Activated naive CD4-positive, alpha-beta T cell treated with anti-CD3 and anti-CD28 coated beads, Interleukin-2, amount 10 ng/mL, durations not matched to agents 7 days and 5 days (primary cell): ENCODE measurements at places on chromosomes 12 and 14.

DNA sequence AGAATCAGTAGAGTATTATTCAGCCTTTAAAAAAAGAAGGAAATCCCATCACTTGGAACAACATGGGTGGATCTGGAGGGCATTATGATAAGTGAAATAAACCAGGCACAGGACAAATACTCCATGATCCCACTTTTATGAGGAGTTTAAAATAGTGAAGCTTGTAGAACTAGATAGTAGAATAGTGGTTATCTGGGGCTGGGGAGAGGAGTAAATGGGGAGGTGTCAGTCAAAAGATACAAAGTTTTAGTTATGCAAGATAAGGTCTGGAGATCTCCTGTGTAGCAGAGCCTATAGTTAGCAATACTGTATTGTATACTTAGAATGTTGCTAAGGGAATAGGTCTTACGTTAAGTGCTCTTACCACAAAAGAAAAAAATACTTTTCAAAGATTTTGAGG lies 64.9 kb downstream of the RIC8B start:
- peaks cover 8% of the 10 kb centered on the region for H3K36me3 ChIP-seq
- no peak overlapping the region for H3K4me3 ChIP-seq
- no peak overlapping the region for H3K27ac ChIP-seq
- no peaks in the 10 kb centered on the region for H3K27me3 ChIP-seq
- no peak for DNase-seq

GRCh38 chr14:99779751-99780150 lies 13.5 kb upstream of the EML1 start:
- no peak overlapping the region for H3K4me3 ChIP-seq
- no peaks in the 10 kb centered on the region for H3K4me1 ChIP-seq
- no peaks in the 10 kb centered on the region for H3K36me3 ChIP-seq
- H3K27ac ChIP-seq, result no peak overlapping the region
- DNase-seq, result no peak

DNA sequence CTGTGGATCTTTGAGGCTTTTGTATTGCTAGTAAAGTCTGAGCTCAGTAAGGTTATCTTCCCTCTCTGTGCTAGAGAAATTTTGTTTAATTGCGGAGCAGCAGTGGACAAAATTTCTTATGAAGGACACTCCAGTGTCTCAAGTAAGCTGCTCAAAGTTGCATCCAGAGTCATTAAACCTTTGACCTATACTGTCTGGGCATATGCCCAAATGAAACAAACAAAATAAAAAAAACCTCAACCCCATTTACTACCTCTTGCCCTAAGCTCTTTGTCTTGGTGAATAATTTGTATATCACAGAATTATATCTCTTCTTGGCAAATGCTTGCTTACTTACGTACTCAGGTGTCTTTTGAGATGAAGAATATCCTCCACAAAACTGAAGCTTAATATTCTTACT lies 465.2 kb downstream of the SOX5 start:
- no peaks in the 10 kb centered on the region for H3K4me1 ChIP-seq
- no peak overlapping the region for H3K27ac ChIP-seq
- no peaks in the 10 kb centered on the region for H3K27me3 ChIP-seq
- DNase-seq, result no peak
- H3K36me3 ChIP-seq, result no peaks in the 10 kb centered on the region

DNA sequence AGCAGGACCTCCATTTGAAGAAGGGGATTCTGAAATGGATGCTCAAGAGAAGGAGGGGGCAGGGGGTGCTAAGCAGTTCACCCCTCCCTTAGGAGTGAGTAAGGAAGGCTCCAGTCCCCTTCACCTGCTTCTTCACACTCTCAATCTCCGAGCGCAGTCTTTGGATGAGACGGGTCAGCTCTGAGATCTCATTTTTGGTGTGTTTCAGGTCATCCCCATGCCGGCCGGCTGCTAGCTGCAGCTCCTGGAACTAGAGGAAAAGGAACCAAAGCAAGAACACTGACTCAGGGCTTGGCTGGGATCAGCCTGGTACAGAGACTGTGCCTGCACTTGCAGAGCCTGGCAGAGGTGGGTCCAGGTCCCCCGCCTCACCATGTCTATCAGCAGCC lies 7.3 kb downstream of the KRT73 start:
- peak; percentile 3 for DNase-seq
- peak overlapping the region; percentile 36 for H3K4me3 ChIP-seq
- peak overlapping the region; percentile 90 for H3K27ac ChIP-seq
- H3K36me3 ChIP-seq, result no peaks in the 10 kb centered on the region
- peaks cover 3% of the 10 kb centered on the region for H3K27me3 ChIP-seq

GRCh38 chr12:12608557-12608957 lies 3.1 kb upstream of the CREBL2 start:
- peaks cover 6% of the 10 kb centered on the region for H3K27me3 ChIP-seq
- peaks cover 39% of the 10 kb centered on the region for H3K4me1 ChIP-seq
- H3K4me3 ChIP-seq, result no peak overlapping the region
- H3K27ac ChIP-seq, result no peak overlapping the region
- peaks cover 6% of the 10 kb centered on the region for H3K36me3 ChIP-seq

- no peak overlapping the region for H3K27ac ChIP-seq
- H3K4me3 ChIP-seq, result no peak overlapping the region
- H3K4me1 ChIP-seq, result peaks cover 57% of the 10 kb centered on the region
- peaks cover 13% of the 10 kb centered on the region for H3K36me3 ChIP-seq
- peaks cover 58% of the 10 kb centered on the region for H3K27me3 ChIP-seq
These were observed 20.3 kb downstream of the SOCS2 start for GRCh38 chr12:93592641-93593406.

- no peak overlapping the region for H3K4me3 ChIP-seq
- no peak for DNase-seq
These were observed 108.7 kb upstream of the MIS18BP1 start for GRCh38 chr14:45361727-45362126.

GRCh38 chr12:31962076-31962475 lies 2.9 kb downstream of the RESF1 start:
- H3K4me1 ChIP-seq, result peaks cover 76% of the 10 kb centered on the region
- no peaks in the 10 kb centered on the region for H3K27me3 ChIP-seq
- peak overlapping the region; percentile 99 for H3K27ac ChIP-seq
- peak overlapping the region; percentile 96 for H3K4me3 ChIP-seq
- peaks cover 79% of the 10 kb centered on the region for H3K36me3 ChIP-seq
- no peak for DNase-seq

GRCh38 chr12:89384807-89385206 lies 32.5 kb upstream of the DUSP6 start:
- peaks cover 26% of the 10 kb centered on the region for H3K4me1 ChIP-seq
- no peak overlapping the region for H3K27ac ChIP-seq
- H3K4me3 ChIP-seq, result no peak overlapping the region
- no peaks in the 10 kb centered on the region for H3K36me3 ChIP-seq

- DNase-seq, result no peak
- peaks cover 17% of the 10 kb centered on the region for H3K36me3 ChIP-seq
- no peaks in the 10 kb centered on the region for H3K27me3 ChIP-seq
- H3K4me1 ChIP-seq, result peaks cover 22% of the 10 kb centered on the region
- no peak overlapping the region for H3K4me3 ChIP-seq
- no peak overlapping the region for H3K27ac ChIP-seq
These were observed 455.8 kb downstream of the PCNX1 start for GRCh38 chr14:71362920-71363584.

- no peak overlapping the region for H3K4me3 ChIP-seq
- peaks cover 24% of the 10 kb centered on the region for H3K27me3 ChIP-seq
- H3K36me3 ChIP-seq, result no peaks in the 10 kb centered on the region
These were observed 114.4 kb downstream of the PRICKLE1 start for GRCh38 chr12:42475106-42475505.

DNA sequence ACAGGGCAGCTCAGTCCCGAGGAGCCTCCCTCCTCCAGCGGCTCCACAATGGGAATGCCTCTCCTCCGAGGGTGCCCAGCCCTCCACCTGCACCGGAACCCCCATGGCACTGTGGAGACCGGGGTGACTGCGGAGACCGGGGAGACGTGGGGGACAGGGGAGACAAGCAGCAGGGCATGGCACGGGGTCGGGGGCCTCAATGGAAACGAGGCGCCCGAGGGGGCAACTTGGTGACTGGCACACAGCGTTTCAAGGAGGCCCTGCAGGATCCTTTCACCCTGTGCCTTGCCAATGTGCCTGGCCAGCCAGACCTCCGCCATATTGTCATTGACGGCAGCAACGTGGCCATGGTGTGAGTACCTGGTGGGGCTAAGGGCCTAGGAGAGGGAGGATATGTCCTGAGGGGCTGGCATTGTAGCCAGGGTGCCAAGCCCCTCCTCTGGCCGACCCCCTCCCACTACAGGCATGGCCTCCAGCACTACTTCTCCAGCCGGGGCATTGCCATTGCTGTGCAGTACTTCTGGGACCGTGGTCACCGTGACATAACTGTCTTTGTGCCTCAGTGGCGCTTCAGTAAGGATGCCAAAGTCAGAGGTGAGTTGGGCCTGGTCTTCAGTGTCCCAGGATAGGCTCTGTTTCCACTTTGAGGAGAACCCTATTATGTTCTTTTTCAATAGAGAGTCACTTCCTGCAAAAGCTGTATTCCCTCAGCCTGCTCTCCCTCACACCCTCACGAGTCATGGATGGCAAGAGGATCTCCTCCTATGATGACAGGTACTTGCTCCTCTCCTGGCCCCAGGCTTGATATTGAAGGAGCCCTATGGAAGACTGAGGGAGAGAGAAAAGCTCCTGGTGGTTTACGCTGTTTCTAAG lies 2.7 kb downstream of the KHNYN start:
- H3K4me1 ChIP-seq, result peaks cover 65% of the 10 kb centered on the region
- H3K36me3 ChIP-seq, result peaks cover 44% of the 10 kb centered on the region
- DNase-seq, result no peak

- peaks cover 38% of the 10 kb centered on the region for H3K36me3 ChIP-seq
- H3K4me1 ChIP-seq, result peaks cover 65% of the 10 kb centered on the region
- H3K27me3 ChIP-seq, result no peaks in the 10 kb centered on the region
- no peak overlapping the region for H3K4me3 ChIP-seq
- H3K27ac ChIP-seq, result no peak overlapping the region
These were observed 47.4 kb downstream of the NIN start for GRCh38 chr14:50783563-50783962.

GRCh38 chr14:79376557-79376956 lies 834.7 kb downstream of the DIO2 start:
- no peaks in the 10 kb centered on the region for H3K27me3 ChIP-seq
- DNase-seq, result no peak
- no peak overlapping the region for H3K27ac ChIP-seq
- H3K4me3 ChIP-seq, result no peak overlapping the region
- H3K36me3 ChIP-seq, result no peaks in the 10 kb centered on the region

GRCh38 chr14:93301821-93302447 lies 30.9 kb downstream of the BTBD7 start:
- no peak overlapping the region for H3K27ac ChIP-seq
- H3K36me3 ChIP-seq, result no peaks in the 10 kb centered on the region
- no peaks in the 10 kb centered on the region for H3K27me3 ChIP-seq
- H3K4me1 ChIP-seq, result no peaks in the 10 kb centered on the region
- no peak overlapping the region for H3K4me3 ChIP-seq

GRCh38 chr12:75932241-75932640 lies 99.3 kb downstream of the PHLDA1 start:
- H3K27ac ChIP-seq, result no peak overlapping the region
- no peak for DNase-seq
- no peaks in the 10 kb centered on the region for H3K27me3 ChIP-seq
- no peaks in the 10 kb centered on the region for H3K36me3 ChIP-seq

GRCh38 chr14:67285876-67286452 lies 44.7 kb downstream of the PALS1 start:
- no peaks in the 10 kb centered on the region for H3K4me1 ChIP-seq
- no peaks in the 10 kb centered on the region for H3K27me3 ChIP-seq
- H3K4me3 ChIP-seq, result no peak overlapping the region
- no peaks in the 10 kb centered on the region for H3K36me3 ChIP-seq

- H3K36me3 ChIP-seq, result peaks cover 20% of the 10 kb centered on the region
- no peaks in the 10 kb centered on the region for H3K4me1 ChIP-seq
- DNase-seq, result no peak
These were observed 77.6 kb downstream of the SCAF11 start for GRCh38 chr12:45912774-45913173.

DNA sequence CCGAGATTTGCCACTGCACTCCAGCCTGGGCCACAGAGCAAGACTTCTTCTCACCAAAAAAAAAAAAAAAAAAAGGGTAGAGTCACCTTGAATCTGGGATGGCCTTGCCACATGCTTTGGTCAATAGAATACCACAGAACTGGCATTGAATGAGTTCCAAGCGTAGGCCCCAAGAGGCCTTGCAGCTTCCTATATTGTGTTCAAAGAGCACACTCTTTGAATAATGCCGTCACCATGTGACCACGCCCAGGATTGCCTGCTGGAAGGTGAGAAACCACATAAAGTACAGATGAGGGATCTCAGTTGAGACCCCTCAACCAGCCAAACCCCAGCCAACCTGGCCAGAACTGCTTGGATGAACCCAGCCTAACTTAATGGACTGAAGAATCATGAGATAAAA lies 239.2 kb upstream of the AMIGO2 start:
- no peak overlapping the region for H3K27ac ChIP-seq
- peaks cover 7% of the 10 kb centered on the region for H3K36me3 ChIP-seq
- H3K4me3 ChIP-seq, result no peak overlapping the region

DNA sequence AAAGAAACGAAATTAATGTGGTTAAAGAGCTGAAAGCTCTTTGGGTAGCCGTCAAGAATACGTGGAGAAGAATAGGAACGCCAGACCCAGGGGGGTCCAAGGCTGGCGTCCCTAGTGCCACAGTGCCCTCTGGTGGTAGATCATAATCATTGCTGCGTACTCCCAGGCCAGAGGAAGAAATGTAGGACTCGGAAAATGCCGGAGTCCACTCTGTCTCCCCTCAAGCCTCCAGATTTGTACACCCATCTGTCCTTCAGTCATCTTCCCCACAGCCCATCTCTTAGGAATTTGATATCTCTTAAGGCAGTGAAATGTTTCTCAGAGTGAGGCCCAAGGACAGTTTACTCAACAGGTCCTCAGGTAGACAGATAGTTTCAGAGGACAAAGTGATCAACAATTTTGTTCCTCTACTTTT lies 25.4 kb upstream of the PLEKHG6 start:
- no peak overlapping the region for H3K4me3 ChIP-seq
- H3K27me3 ChIP-seq, result peaks cover 35% of the 10 kb centered on the region
- H3K27ac ChIP-seq, result no peak overlapping the region

DNA sequence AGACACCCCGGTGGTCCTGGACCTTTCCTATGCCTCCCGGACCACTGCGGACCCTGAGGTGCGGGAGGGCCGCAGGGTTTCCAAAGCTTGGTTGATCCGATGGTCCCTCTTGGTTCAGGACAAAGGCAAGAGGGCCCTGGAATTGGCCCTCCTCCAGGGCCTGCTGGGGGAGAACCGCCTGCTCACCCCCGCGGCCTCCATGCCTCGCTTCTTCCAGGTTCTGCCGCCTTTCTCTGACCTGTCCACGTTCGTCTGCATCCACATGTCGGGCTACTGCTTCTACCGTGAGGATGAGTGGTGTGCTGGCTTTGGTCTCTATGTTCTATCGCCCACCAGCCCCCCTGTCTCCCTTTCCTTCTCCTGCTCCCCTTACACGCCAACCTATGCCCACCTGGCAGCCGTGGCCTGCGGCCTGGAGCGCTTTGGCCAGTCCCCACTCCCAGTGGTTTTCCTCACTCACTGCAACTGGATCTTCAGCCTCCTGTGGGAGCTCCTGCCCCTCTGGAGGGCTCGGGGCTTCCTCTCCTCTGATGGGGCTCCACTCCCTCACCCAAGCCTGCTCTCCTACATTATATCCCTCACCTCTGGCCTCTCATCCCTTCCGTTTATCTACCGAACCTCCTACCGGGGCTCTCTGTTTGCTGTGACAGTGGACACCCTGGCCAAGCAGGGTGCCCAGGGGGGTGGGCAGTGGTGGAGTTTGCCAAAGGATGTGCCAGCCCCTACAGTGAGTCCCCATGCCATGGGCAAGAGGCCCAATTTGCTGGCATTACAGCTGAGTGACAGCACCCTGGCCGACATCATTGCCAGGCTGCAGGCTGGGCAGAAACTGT lies 13.8 kb downstream of the CBLN3 start:
- H3K4me1 ChIP-seq, result no peaks in the 10 kb centered on the region
- H3K27ac ChIP-seq, result no peak overlapping the region
- peaks cover 60% of the 10 kb centered on the region for H3K27me3 ChIP-seq
- DNase-seq, result no peak
- H3K4me3 ChIP-seq, result no peak overlapping the region
- H3K36me3 ChIP-seq, result no peaks in the 10 kb centered on the region

GRCh38 chr12:49367381-49368239 lies at the start of gene SPATS2:
Gene SPATS2, plus strand, starts transcription at chr12:49367462. Its CDS starts 93,551 bp downstream, at chr12:49461013.
- peaks cover 13% of the 10 kb centered on the region for H3K27me3 ChIP-seq
- peak within 1 kb of the TSS; percentile 94 for H3K27ac ChIP-seq
- peaks cover 39% of the 10 kb centered on the region for H3K4me1 ChIP-seq
- DNase-seq, result no peak
